GF-D8 (cell line): ENCODE measurements at places on chromosomes 3 and 15.

DNA sequence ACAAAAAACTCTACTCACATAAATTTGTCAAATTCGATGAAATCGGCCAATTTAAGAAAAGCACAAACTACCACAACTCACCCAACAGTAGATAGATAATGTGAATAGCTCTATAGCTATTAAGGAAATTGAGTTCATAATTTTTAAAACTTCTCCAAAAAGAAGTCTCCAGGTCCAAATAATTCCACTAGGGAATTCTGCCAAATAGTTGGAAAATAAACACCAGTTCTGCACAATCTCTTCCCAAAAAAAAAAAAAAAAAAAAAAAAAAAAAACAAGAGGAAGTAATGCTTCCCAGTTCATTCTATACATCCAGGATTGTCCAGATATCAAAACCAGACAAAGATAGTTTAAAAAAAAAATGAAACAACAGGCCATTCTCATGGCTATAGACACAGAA is 164.2 kb downstream of the POLR2M start:
- DNase-seq = no peak

GRCh38 chr3:149678351-149678950 is 20.6 kb upstream of the WWTR1 start:
- no peak for DNase-seq

DNA sequence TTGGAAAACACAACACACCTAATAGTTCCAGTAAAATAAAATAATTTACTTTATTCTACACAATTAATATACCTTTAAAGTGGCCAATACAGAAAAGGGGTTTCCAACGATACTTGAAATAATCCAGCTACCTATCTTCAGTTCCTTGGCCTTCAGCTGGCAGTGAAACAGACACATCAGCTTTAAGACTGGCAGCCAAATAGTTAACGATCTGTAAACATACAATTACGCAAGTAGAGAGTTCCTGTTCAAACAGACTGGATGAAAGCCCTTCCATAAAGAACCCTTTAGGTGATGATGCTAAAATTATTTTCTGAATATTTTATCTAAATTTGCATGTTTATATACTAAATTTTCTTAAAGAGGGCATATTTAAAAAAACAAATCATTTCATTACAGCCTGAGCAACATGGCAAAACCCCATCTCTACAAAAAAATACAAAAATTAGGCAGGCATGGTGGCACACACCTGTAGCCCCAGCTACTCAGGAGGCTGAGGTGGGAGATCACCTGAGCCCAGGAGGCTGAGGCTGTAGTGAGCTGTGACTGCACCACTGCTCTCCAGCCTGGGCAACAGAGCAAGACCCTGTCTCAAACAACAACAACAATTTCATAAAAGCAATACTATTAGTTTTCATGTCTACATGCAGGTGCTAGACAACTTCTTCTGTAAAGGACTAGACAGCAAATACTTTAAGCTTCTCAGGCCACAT is 12.9 kb downstream of the DYNC1LI1 start:
- no peak for DNase-seq

DNA sequence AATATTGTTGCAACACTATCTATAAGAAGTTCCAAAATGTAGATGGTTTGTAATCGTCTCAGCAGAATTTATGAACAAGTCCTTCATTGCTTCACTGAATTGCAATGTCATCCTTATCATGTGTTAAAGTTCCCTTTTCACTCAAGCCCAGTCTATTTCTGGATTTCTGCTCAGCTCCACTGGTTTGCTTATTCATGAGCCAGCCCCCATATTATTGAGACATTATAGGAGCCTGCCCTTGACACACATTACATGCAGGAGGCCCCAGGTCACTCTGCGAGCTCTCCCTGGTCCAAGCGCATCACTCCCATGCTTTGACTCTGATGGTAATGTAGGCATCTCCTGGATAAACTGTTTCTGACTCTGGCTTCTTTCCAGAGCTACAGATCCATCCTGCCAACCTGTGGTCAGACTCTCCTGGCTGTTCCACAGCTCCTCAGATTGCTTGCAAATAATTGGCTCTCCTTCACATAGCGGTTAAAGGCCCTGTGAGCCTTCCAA is 56.9 kb downstream of the ABTB1 start:
- peak; percentile 86 for DNase-seq

DNA sequence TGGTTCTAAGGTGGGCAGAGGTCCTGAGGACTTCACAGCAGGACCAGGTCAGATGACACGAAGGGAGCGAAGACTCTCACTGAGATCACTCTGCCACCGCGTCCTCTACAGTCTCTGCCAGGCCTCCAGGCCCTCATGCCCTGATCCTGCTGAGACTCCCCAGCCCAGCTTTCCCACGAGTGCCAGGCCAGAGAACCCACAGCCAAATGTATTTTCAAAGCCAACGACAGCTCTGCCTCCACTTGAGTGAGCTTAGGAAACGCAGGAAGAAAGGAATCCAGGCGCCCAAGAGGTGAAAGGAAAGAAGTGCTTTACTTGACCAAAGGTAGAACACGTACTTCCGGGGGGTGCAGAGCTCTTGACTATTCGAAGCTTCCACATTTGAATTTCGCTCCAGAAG is 275.0 kb downstream of the XXYLT1 start:
- no peak for DNase-seq

- no peak for DNase-seq
These were observed 135.2 kb downstream of the TP63 start for GRCh38 chr3:189766416-189766815.

DNA sequence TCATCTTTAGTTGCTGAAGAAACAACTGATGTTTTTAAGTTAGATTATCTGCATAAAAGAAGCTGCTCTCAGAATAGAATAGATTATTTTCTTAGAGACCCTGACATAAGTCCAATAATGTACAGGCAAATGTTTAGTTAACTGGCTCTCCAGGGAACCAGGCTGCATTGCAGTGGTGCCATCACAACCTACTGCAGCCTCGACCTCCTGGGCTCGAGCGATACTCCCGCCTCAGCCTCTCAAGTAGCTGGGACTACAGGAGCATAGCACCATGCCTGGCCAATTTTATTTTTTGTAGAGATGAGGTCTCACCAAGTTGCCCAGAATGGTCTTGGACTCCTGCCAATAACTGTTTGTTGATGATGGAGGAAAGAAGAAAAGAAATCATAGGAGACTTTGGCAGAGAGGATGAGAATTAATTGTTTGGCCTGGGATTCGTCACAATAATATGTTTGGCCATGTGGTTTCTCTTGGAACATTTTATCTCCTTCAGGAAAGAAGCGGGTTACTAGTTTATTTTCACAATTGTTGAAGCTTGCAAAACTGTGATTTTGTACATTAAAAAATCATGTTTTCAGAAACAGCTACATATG is 429.2 kb downstream of the CADM2 start:
- DNase-seq = no peak
